ENCODE measurements at places on chromosomes 3 and 15.

GRCh38 chr15:77753281-77753873 lies 120.7 kb upstream of the LINGO1 start:
- H3K4me3 ChIP-seq = no peak overlapping the region
- H3K27me3 ChIP-seq = peaks cover 13% of the 10 kb centered on the region
- H3K36me3 ChIP-seq = no peaks in the 10 kb centered on the region
- H3K4me1 ChIP-seq = no peaks in the 10 kb centered on the region
- no peak overlapping the region for H3K27ac ChIP-seq

- peaks cover 8% of the 10 kb centered on the region for H3K27me3 ChIP-seq
- no peak for DNase-seq
- H3K36me3 ChIP-seq = no peaks in the 10 kb centered on the region
These were observed 10.5 kb downstream of the LRRK1 start for GRCh38 chr15:100929641-100930042.

GRCh38 chr3:38254872-38255271 lies 10.7 kb upstream of the SLC22A13 start:
- no peaks in the 10 kb centered on the region for H3K27me3 ChIP-seq
- H3K4me1 ChIP-seq = peaks cover 4% of the 10 kb centered on the region
- DNase-seq = no peak
- peaks cover 48% of the 10 kb centered on the region for H3K36me3 ChIP-seq
- no peak overlapping the region for H3K27ac ChIP-seq
- H3K4me3 ChIP-seq = no peak overlapping the region

DNA sequence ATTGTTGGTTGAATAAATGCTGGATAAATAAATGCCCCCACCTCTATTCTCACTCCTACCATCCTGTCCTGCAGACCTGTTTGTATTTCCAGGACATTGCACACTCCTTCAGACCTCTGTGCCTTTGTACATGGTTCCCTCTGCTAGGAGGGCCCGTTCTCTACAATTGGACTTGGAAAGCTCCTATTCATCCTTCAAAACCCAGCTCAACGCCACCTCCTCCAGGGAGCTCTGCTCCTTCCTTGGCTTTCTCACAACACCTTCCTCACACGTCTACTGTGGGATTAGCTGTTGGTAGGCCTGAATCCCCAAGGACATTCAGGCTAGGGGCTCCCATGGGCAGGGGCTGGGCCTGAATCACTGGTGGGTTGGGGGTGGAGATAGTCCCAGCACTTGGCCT lies 78.7 kb upstream of the SEC13 start:
- no peak overlapping the region for H3K4me3 ChIP-seq
- peaks cover 42% of the 10 kb centered on the region for H3K27me3 ChIP-seq
- H3K36me3 ChIP-seq = no peaks in the 10 kb centered on the region
- H3K27ac ChIP-seq = no peak overlapping the region
- no peak for DNase-seq
- H3K4me1 ChIP-seq = peaks cover 21% of the 10 kb centered on the region

GRCh38 chr3:126438746-126439145 lies 36.9 kb downstream of the ZXDC start:
- no peak for DNase-seq
- H3K4me3 ChIP-seq = no peak overlapping the region
- H3K36me3 ChIP-seq = peaks cover 6% of the 10 kb centered on the region

- DNase-seq = no peak
- H3K4me1 ChIP-seq = no peaks in the 10 kb centered on the region
- peaks cover 3% of the 10 kb centered on the region for H3K27me3 ChIP-seq
- no peak overlapping the region for H3K4me3 ChIP-seq
- no peak overlapping the region for H3K27ac ChIP-seq
These were observed 54.0 kb downstream of the RAB11A start for GRCh38 chr15:65923264-65923663.

DNA sequence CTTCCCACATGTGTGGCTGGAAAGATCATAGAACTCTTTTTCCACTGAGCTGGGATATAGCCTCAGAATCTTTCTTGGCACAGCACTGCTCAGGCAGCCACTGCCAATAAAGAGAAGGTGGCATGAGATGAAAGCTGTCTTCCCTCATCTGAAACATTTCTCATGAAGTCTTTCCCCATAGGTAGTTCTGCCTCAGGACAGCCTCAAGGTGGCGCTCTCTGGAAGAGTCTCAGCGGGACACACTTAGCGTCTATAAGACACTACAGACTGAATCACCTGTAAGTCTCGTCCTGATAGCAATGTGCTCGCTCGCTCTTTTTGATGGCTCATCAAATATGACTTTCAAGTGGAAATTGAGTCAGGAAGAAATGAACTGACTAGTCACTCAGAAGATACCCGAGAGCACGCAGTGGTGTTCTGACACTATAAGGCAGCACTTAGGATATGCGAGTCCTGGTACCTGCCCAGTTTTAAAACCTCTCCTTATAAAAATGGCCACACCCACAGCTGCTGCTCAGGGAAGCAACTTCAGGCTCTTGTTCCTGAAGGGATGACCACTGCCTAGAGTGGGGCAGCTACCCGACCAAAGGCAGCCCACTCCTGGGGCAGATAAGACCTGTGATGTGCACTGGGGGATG lies 269.5 kb downstream of the SUCLG2 start:
- H3K27me3 ChIP-seq = no peaks in the 10 kb centered on the region
- H3K27ac ChIP-seq = no peak overlapping the region
- peaks cover 21% of the 10 kb centered on the region for H3K36me3 ChIP-seq
- no peaks in the 10 kb centered on the region for H3K4me1 ChIP-seq

GRCh38 chr3:153357436-153357835 lies 195.4 kb downstream of the RAP2B start:
- H3K4me1 ChIP-seq = no peaks in the 10 kb centered on the region
- H3K36me3 ChIP-seq = no peaks in the 10 kb centered on the region
- DNase-seq = no peak
- no peak overlapping the region for H3K4me3 ChIP-seq
- H3K27ac ChIP-seq = no peak overlapping the region
- no peaks in the 10 kb centered on the region for H3K27me3 ChIP-seq

GRCh38 chr15:101153801-101154656 lies 97.8 kb downstream of the CHSY1 start:
- no peak overlapping the region for H3K27ac ChIP-seq
- peaks cover 7% of the 10 kb centered on the region for H3K27me3 ChIP-seq
- no peak for DNase-seq
- H3K4me3 ChIP-seq = no peak overlapping the region

DNA sequence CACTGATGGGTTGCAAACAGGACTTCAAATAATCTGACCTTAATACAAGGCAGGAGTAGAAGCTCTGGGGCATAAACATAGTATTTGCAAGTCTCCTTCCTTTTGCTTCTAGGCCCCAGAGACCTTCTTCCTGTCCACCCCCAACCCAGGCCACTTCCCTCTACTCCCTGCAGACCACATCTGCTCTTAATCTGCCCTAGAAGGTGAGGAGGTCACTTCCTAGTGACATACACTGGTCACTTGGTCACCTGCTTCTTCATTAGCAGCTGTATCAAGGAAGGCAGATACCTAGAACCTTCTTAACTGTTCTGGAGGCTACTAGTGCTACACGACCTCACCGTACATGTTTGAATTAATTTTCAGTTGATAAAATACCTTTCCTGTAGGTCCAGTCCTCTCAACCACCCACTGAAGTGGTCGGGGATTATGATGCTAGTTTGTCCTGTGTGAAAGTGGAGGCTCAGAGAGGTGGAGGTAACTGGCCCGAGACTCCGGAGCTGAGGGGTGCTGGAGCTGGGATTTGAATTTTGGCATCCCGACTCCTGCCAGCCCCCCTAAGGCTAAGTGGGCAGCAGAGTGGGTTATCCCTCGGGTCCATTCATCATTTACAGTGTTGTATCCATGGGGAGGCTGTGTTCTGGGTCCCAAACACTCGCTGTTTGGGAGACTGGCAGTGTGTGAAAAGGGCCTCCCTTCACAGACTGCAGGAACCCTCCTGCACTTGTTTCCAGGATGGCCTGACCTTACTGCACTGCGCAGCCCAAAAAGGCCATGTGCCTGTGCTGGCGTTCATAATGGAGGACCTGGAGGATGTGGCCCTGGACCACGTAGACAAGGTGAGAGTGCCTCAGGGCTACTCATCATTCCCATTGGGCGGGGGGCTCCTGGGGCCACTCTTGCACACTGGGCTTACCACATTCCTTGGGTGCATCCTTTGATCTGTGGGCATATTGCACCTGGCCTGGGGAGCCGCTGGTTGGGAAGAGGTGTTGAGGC lies 13.9 kb downstream of the ANKDD1A start:
- H3K27ac ChIP-seq = no peak overlapping the region
- peaks cover 2% of the 10 kb centered on the region for H3K4me1 ChIP-seq
- no peaks in the 10 kb centered on the region for H3K27me3 ChIP-seq
- H3K36me3 ChIP-seq = peaks cover 2% of the 10 kb centered on the region
- no peak for DNase-seq

- no peak overlapping the region for H3K27ac ChIP-seq
- H3K27me3 ChIP-seq = peaks cover 52% of the 10 kb centered on the region
These were observed 173.6 kb upstream of the SMAD3 start for GRCh38 chr15:66891776-66892175.

DNA sequence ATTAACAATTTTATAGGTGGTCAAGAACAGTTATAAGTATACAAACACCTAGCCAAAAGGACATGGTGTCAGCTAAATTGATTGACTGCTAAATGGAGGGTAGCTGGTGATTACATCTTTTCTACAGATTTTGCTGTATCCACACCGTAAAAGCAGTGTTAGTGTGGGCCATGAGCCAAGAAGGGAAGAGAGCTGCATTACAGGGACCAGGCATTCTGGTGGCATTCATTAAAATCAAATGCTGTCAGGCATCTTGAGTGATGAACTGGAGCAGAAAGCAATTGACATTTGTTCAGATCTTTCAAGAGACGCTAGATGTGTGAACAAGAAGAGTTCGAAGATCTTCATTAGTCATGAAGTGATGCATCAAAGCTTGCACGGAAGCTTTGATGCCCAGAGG lies 177.9 kb downstream of the ARPP21 start:
- H3K4me3 ChIP-seq = no peak overlapping the region
- DNase-seq = no peak
- no peaks in the 10 kb centered on the region for H3K27me3 ChIP-seq
- H3K36me3 ChIP-seq = no peaks in the 10 kb centered on the region

DNA sequence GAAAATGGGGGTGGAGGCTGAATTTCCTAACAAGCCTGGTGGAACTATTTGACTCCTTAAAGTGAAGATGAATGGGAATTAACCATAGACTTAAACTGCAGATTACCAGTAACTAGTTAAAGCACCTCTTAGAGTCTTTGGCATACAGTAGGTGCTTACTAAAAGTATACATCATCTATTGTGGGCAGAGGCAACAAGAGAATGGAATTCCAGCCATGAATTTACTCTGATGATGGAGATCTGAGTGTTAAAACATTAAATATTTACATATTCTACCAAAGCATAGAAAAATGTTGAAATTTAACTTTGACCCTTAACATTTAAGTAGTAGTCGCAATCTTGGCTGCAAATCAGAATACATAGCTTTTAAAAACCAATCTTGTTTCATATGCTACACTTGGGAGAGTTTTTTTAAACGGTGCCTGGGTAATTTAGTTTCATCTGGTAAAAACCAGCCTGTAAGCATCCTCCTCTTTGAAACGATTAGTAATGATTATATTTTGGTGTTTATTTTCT lies 5.2 kb downstream of the UBA5 start:
- H3K36me3 ChIP-seq = peaks cover 12% of the 10 kb centered on the region
- no peak for DNase-seq
- no peak overlapping the region for H3K4me3 ChIP-seq

DNA sequence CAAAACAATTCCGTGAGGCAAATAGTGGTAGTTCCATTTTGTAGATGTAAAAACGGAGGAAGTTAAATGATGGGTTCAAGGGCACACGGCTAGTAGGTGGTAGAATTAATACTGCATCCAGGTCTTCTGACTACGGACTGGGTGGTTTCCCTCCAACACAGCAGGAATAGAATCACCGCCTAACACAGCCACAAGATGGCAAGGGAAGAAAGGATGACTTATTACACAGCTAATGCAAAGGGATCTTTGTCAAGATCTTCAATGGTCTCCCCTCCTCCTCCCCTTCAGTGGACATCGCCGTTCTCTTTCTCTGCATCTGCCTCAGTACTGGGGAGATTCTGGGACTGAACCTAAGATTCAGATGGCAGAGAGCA lies 524 bp upstream of the TOPBP1 start:
- H3K27me3 ChIP-seq = no peaks in the 10 kb centered on the region
- peak overlapping the region; percentile 99 for H3K4me3 ChIP-seq
- DNase-seq = peak; percentile 40
- peak overlapping the region; percentile 99 for H3K27ac ChIP-seq
- H3K4me1 ChIP-seq = peaks cover 45% of the 10 kb centered on the region
- H3K36me3 ChIP-seq = peaks cover 27% of the 10 kb centered on the region

GRCh38 chr15:61237400-61237799 lies 8.3 kb upstream of the RORA start:
- H3K4me1 ChIP-seq = no peaks in the 10 kb centered on the region
- no peak for DNase-seq
- H3K27me3 ChIP-seq = peaks cover 6% of the 10 kb centered on the region
- H3K4me3 ChIP-seq = no peak overlapping the region
- no peak overlapping the region for H3K27ac ChIP-seq

DNA sequence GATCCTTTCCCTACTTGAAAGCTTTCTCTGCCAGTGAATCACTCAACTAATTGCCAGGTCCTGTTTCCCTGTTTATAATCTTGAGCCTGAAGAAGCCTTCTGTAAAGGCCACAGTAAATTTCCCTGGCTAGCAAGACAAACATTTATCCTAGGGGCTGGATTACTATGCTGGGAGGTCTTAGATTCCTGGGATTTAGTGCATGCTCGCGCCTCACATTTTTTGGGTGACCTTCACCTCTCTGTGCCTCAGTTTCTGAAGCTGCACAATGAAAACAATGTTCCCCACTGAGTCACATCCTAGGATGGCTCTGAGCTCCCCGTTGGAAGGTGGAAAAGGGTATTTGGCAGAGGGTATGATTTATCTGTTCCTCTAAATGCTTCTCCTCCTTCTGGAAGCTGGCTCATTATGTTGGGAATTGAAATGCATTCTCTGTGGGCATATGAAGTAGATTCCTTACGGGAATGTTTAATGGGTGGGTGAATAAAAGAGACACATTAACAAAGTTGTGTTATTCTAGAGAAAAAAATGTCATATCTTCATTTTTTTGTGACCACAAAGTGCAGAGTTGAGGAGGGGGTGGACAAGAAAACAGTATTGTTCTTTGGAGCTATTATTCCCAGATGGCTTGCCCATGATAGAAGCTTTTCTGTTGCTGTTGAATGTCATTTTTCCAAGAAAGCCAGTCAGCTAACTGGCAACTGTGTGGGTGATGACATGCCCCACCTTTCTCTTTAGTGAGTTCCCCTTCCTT lies 32.4 kb downstream of the LSM3 start:
- H3K36me3 ChIP-seq = no peaks in the 10 kb centered on the region
- H3K4me1 ChIP-seq = no peaks in the 10 kb centered on the region
- no peak overlapping the region for H3K27ac ChIP-seq

DNA sequence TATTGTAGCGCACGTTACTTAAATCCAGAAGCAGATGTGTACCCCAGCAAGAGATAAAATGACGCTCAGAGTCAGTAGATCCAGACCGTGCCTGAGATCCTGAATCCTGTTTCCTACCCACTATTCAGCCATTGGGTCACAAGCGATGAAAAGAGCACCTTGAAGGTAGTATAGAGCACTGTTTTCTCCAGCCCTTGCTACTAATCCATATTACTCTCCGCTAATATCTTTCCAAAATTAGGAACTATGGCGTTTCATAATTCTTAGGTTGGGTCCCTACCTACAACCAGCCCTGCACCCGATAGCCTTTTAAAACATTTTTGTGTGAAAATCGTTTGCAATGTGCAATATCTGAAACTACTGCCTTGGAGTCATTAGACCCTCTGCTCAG lies 596 bp downstream of the BTD start:
- peaks cover 33% of the 10 kb centered on the region for H3K4me1 ChIP-seq
- no peaks in the 10 kb centered on the region for H3K27me3 ChIP-seq
- peaks cover 40% of the 10 kb centered on the region for H3K36me3 ChIP-seq
- no peak for DNase-seq
